ENCODE measurements at places on chromosomes 3 and 15.

GRCh38 chr15:73482166-73482565, 39.2 kb downstream of the REC114 start:
- DNase-seq = no peak

DNA sequence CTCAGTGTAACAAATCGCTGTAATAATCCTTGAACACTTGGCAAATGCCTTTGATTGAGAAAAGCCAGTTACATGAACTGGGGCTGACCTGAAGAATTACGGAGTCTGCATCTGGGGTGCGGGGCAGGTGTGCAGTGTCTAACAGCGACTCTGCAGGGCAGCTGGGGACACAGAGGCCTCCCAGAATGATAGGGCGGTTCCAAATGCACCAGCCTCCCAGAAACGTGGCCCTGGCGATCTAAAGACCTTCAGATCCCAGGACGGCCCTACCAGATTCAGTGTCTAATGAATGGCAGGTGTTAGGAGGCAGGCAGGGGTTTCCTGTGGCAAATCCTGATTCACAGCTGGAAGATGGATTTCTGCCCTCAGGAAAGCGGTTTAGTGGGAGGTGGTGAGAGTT, 100.5 kb upstream of the RGMA start:
- DNase-seq = no peak

DNA sequence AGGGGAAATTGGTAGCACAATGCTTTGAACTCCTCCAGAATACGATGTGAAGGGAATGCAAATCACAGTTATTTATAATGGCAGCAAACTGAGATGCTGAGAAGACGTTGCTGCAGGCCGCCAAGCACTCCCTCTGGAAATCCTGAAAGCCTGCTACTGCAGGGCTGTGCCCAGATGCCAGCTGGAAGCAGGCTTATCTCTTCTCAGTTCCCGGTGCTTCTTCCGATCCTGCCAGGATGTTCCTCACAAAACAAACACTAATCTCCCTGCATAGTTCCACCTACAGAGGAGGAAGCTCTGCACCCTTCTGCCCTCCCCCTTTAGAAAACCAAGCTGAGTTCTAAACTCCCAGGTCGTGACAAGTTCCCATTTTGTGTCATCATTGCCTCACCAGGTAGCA, 201.7 kb upstream of the BCL6 start:
- DNase-seq = no peak

DNA sequence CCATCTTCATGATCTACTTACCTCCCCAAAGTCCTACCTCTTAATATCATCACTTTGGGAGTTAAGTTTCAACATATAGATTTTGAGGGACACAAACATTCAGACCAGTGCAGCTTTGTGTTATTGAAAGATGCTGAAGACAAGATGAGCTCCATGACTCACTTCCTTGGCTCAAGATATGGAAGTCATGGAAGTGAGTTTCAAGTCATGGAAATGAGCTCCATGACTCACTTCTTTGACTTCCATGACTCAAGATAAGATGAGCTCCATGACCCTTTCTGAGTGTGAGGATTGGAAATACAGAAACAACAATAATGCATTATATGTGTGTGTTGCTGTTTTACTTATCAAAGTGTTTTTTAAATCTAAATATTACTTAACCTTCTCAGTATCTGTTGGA, 170.2 kb upstream of the TPRG1 start:
- no peak for DNase-seq

DNA sequence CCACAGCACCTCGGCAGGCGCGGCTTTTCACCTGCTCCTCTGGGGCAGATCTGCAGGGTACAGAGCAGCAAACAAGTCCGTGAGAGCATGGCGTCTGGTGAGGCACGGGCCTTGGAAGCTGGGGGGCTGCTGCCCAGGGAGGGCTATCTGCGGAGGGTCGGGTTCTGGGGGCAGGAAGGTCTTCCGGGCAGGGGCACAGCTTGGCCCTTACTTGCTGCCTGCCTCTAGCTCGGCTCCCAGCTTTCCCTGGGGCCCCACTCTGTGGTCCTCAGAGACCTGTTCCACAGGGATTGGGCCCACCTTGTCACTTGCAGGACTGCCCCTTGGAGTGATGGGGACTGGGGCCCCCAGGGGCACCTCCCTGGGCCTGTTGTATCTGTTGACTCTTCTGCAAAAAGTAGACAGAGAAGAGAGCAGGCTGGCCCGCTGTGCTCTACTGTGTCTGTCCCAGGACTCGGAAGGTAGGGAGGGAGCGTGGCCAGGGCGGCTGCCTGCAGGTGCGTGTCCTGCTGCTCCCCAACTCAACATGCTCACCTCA, 84.1 kb downstream of the TBC1D2B start:
- DNase-seq = no peak

DNA sequence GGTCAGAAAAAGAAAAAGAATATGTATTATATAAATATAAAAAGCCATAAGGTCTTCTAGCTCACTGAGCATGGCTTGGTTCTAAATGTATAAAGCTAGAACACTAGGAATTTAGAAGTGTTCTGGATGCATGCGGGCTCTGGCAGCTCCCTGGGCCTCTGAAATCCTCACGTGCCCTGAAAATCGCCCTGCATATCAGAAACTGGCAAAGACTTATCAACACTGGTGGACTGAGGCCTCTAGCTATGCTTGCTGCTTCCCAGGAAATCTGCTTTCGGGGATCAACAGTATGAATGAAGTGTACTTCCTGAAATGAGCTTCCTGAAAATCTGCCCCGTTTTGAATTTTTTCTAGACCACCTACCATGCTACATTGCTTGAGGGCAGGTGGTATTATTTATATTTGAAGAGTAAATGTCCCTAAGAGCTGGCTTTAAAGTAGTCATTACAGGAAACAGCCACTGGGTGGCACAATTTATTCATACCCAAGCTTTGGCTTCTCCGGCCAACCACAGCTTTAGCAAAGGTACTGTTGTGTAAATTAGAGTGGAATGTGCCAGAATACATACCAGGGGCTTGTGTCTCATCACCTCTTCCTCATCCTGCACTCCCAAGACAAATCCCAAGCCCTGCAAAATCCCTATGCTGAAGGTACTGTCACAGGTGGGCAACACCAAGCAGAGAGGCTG, 17.7 kb downstream of the CRTAP start:
- peak; percentile 37 for DNase-seq

DNA sequence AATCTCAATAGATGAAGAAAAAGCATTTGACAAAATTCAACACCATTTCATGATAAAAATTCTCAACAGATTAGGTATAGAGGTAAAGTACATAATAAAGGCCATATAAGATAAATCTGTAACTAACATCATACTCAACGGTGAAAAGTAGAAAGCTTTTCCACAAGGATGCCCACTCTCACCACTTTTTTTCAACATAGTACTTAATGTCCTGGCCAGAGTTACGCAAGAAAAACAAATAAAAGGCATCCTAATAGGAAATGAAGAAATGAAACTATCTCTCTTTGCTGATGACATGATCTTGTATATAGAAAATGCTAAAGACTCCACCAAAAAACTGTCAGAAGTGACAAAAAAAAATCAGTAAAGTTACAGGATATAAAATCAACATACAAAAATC, 33.0 kb downstream of the THBS1 start:
- no peak for DNase-seq

- DNase-seq = no peak
Measured at GRCh38 chr3:49266410-49267095, 10.5 kb downstream of the C3orf62 start.

GRCh38 chr3:187618722-187619121, 51.5 kb downstream of the SST start:
- DNase-seq = no peak

- peak; percentile 76 for DNase-seq
Measured at GRCh38 chr15:31326875-31327668, 437 bp downstream of the KLF13 start.

DNA sequence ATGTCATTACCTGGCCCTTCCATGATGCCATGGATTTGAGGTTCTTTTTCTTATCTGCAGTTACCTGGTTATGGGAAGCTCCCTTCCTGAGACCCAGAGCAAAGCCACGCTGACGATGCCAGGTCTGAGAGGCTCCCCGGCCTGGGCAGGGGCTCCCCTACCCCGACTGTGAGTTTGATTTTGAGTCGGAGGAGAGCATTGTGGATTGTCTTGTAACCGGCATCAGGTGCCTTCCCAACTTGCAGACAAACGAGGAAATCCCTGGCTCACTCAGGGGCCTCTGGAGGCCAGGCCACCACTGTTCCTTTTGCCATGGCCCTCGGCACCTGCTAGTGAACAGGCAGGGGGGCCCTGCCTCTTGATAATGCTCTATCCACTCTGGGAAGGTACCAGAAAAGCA, 151.4 kb downstream of the ATP10A start:
- no peak for DNase-seq

DNA sequence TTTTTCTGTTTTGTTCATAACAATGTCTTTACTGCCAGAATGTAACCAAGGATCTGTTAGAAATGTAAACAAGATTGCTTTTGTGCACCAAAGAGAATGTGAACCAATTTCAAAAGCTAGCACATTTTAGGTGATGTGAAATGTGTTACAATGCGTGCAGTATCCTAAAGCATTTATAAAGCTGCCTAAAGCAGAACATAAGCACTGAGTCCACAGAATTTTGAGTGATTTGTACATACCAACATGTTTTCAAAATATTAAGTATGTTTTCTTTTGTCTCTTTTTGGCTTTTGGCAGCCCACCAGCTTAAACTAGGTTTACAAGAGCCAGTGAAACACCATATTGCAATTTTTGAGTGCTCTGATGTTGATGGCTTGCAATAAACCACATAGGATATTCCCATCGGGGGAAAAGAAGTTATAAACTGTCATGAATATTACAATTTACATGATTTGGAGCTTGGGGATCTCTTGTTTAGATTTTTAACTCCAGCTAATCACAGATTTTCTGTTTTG, 364.0 kb downstream of the ZIC1 start:
- DNase-seq = no peak

DNA sequence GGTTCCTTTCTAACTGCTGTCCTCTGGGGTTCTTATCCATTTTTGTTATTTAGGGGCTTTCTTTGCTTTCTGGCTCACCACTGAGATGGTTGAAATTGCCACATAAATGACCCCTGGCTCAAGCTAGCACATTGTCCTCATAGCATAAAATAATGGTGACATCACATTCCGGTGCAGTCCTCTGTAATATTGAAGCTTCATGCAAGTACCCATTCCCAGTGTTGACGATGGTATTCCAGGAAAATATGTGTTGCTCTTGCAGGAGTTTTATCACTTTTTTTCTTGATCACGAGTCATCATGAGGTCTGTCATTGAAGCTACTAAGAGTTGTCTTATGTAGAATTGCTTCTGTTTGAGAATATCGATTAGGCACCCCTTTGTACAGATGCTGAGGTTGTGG, 56.1 kb downstream of the CRTC3 start:
- DNase-seq = no peak

DNA sequence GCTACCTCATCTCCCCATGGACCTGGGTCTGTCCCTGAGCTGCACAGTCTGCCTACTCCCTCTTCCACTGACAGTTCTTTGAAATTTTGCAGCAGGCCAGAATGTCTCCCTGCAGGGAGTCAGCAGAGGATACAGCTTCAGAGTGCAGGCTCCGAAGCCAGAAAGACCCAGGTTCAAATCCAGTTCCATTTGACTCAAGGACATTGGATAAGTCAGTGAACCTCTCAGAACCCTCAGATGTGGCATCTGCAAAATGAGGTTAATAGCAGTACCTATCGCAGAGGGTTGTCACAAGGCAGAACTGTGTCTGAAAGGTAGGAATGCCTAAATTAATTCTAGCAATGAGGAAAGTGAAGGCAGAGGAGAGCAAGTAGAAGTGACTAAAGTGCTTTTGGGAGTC, 244.4 kb upstream of the TRIM42 start:
- no peak for DNase-seq

- no peak for DNase-seq
Measured at GRCh38 chr3:11371747-11372146, 99.5 kb downstream of the ATG7 start.

DNA sequence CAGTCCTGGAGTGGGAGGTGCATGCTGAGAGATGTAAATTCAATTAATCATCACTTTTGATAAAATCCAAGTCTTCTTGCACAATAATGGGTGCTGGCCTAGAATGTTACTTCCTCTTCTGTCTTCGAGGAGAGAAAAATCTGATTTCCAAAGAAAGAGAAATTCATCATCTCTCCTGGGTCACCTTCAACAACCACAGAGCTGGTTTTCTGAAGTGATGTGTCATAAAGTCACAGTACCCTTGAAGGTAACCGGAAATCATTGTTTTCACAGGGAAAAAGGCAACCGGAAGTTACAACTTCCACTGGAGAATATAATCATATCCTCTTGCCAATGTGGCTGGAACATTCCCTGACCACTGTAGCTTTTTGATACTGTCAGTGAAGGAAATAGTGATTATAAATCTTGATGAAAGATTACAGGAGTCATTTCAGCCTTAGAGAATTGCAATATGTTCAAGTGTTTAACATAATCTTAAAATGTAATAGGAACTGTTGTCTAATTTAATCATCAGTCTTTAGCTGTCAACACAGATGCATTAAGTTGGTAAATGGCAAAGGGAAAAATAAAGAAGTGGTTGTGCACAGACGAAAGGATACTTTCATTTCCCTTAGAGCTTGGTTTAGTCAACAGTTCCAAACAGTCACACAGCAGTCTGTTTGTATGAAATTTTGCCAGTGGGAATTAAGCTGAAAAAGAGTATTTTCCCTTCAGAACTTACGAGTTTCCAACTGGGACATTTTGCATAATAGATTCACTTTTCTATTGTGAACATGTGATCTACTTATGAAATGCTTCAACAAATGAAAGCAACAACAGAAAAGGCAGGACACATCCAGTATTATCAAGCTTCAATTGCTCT, 106.5 kb upstream of the SLC4A7 start:
- peak; percentile 20 for DNase-seq

DNA sequence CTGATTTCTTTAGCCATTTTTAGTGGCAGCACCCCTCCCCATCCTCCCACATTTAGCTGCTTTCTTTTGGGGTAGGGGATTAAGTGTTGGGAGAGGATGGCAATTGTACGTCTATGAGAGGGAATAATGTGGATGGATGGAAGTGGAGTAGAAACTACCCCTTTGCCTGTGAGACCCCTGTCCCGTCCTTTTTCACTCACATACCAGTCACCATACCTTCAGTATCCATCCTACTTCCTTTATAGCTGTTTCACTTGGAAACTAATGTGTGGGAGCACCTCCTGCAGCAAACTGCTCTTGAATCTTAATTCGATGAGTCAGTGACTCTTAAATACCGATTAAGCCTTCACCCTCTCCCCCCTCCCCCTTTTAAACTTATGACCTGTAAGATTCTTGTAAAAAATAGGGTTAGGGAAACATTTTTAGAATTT, 730 bp downstream of the SPRED1 start:
- peak; percentile 11 for DNase-seq
